Thoracic aorta (tissue), 2 donors: ENCODE measurements at places on chromosomes 13 and 19. TPM values are rescaled to one million over a fixed set of nuclear protein-coding genes. Genes with fewer than 3 reads are reported as not detected.

GRCh38 chr13:45464141-45464686, 525 bp upstream of the COG3 start:
- H3K4me3 ChIP-seq = peak overlapping the region; percentile 77
- peak overlapping the region; percentile 87 for H3K27ac ChIP-seq
- no peaks in the 10 kb centered on the region for H3K27me3 ChIP-seq
- H3K36me3 ChIP-seq = no peaks in the 10 kb centered on the region

DNA sequence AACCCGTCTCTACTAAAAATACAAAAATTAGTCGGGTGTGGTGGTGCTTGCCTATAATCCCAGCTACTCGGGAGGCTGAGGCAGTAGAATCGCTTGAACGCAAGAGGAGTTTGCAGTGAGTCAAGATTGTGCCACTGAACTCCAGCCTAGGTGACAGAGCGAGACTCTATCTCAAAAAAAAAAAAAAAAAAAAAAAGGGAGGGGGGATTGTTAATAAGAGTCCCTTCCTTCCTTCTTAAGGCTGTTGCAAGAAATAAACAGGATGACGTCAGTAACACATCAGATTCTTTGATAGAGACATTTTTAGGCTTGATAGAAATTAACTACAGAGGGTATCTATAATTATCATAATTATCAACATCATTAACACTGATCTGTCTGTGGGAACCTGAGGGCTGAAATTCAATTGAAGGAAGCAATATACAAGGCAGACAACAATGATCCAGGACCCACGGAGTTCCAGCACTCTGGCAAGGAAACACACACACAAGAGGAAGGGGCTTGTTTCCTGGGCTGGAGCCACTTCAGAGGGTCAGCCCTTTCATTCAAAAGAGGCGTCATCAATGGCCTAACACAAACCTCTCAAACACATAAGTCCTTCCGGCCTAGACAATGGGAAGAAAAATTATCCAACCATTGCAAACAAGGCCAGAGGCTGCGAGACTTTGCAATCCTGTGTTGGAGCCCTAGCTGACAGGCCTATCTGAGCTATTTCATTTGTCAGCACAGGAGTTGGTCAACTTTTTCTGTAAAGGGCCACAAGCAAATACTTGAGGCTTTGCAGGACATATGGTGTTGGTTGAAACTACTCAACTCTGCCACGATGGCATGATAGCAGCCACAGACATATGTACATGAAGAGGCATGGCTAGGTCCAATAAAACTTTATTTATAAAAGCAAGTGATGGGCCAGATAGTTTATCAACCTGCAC, 105.2 kb downstream of the INSR start:
- DNase-seq = no peak
- H3K27me3 ChIP-seq = no peaks in the 10 kb centered on the region
- peaks cover 4% of the 10 kb centered on the region for H3K36me3 ChIP-seq
- no peak overlapping the region for H3K4me3 ChIP-seq

GRCh38 chr13:99086267-99087097, 108.6 kb upstream of the DOCK9 start:
- peak overlapping the region; percentile 94 for H3K4me3 ChIP-seq
- DNase-seq = no peak
- H3K27ac ChIP-seq = peak overlapping the region; percentile 94
- peaks cover 9% of the 10 kb centered on the region for H3K4me1 ChIP-seq
- no peaks in the 10 kb centered on the region for H3K36me3 ChIP-seq

DNA sequence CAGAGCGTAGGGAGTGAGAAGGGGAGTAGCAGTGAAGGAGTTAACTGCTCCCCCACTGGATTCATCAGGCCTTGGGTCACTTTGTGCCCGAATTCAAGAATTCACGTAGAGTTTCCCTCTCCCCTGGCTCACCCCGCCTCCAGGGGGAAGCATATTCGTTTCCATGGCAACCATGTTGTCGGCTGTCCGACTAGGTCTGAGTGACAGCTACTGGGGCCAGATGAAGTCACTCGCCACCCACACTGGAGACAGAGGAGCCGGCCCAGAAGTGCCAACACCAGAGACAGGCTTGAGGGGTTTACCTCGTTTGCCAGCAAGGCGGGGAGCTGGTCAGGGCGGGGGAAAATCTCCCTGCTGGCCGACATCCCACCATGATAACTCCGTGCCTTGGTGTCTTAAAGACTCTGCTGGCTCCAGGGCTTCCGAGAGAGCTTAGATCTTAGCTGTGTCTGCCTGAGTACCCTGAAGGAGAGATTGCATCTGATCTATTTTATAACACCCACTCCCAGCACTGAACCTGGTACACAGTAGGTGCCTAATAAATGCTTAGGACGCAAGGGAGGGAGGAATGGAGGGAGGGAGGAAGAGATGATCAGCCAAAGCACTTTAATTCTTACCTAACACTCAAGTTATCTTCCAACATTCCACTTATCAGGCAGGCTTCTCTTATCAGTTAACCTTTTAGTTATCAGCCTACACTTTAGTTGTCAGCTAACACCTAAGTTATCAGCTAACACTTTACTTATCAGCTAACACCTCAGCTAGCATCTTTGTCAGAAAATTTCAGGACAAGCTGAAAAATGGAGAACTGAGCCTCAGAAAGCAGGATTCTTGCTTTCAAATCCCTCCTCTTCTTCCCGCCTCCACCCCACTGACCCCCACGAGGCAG, 57.2 kb upstream of the ZNRF4 start:
- no peak overlapping the region for H3K4me3 ChIP-seq
- H3K36me3 ChIP-seq = no peaks in the 10 kb centered on the region
- H3K27me3 ChIP-seq = no peaks in the 10 kb centered on the region
- no peak overlapping the region for H3K27ac ChIP-seq
- no peak for DNase-seq

DNA sequence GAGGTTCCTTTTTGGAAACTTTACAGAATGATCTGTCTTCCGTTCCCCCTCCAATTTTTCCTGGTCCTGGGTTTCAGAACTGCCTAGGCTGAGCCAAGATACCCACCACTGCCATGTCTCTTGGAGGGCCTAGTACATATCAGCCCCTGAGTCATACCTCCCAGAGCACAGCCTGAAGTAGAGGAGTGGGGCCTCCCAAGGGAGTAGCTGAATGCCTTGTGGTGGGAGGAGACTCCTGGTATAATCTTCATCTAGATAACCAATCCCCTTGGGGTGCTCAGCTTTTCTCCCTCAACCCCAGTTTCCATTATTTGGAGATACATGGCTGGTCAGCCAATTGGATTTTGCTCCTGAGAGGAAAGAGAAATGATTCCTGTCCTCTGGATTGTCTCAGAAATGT, 30.3 kb downstream of the ZNF763 start:
- H3K4me1 ChIP-seq = no peaks in the 10 kb centered on the region
- H3K4me3 ChIP-seq = no peak overlapping the region
- H3K36me3 ChIP-seq = no peaks in the 10 kb centered on the region
- H3K27me3 ChIP-seq = no peaks in the 10 kb centered on the region
- DNase-seq = no peak

The CFAP97D2 gene
- not detected for total RNA-seq
